ENCODE measurements at places on chromosomes 7 and 10.

DNA sequence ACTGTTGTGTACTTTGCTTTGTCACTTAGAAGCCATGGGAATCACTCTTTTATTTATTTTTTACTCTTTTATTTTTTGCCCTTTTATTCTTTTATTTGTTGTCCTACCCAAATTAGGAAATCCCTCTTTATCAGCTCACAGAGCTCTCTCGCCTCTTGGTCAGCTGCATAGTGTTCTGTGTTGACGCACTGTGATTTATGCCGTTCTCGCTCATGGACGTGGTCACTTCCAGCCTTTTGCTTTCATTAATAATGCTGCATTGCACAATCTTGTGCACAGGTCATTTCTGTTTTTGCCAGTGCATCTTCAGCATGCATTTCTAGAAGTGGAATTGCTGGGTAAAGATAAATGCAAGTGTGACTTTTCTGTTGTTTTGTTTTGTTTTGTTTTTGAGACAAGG lies 42.3 kb downstream of the FBH1 start:
- no peak for DNase-seq

DNA sequence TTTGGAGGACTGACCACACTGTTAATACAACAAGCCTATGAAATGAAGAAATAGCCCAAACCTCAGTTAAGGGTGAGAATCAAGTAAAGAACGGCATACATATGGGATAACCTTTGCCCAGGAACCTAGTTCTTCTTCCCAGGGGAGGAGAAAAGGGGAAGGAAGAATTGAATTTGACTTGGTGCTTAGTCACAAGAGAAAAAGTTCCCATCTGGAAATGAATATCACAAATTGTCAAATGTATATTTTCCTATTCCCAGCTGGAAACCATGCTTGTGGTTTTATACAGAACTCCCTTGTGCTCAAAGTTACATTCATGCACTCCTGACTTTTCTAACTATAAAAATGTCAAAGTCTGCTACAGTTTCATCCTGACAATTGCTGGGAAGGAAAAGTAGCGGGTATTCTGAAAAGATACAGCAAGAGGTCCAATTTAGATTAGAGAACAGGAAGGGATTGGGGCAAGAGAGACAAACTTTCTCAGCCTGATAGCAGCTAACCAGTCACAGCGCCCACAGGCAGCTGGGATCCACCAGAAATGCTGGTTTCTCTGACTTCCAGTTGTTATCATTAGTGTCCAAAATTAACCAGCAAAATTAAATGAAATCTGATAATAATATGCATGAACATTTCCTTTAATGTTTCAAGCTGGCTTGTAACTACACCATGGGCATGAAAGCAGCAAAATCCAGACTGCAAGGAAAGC lies 18.6 kb upstream of the GSAP start:
- DNase-seq: no peak

GRCh38 chr10:4337563-4337962 lies 488.4 kb upstream of the AKR1E2 start:
- DNase-seq: no peak

DNA sequence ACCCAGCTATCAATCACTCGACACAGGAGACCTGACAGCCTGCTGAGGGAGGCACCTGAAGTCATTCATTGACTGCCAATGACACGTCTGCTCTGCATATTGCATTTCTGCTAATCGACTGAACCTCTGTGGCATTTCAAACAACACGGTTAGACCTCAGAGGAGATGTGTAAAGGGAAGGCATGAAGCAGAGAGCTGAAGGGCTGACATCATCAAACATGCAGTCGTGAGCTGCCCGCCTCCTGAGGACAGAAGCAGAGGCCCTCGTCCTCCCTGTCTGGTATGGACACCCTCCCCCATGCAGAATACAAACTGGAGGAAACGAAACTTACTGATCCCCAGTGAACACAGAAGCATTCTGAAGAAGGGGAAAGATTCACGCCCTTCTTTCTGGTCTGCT lies 462.6 kb upstream of the MGMT start:
- no peak for DNase-seq

DNA sequence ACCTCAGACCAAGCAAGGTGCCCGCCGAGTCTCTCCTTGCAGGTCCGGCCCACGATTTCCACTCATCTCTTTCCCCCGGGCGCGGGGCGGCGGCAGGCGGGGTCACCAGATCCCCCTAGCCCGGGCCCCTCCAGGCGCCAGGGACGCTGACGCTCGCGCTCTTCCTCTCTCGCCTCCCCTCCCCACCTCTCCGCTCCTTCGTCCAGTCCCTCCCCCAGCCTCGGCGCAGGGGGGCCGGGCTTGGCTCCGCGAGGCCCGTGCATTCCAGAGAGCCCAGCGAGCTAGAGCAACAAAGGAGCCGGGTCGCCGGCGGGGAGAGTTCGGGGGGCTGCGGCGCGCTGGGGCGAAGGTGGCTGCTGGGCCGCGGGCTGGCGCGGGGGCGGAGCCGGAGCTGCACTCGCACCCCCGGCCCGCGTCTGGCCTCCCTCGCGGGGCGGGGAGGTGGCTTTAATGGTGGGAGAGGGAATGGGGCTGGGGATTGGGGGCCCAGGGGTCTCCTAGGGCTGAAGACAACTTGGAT lies at the start of gene SMO:
SMO (plus strand) TSS at position 262 of the 520 bp plus-strand sequence. CDS start 519 bp downstream, outside the sequence.
- no peak for DNase-seq

DNA sequence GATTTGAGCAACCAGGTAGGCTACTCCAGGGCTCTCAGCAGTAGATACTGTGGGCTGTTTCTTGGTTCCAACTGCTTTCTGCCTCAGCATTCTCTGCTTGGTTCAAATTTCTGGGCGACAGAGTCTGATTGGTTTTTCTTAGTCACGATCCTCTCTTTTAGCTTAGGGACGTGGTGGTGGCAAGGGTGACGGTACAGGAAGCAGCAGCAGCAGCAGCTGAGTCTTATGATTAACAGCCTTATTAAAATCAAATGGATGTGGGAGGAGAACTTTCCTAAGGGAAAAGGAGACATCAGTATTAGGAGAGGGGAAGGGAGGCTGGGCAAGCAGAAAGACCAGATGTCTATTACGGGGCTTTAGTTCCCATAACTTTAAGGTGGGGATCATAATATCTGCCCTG lies 156.5 kb upstream of the PLPP4 start:
- no peak for DNase-seq

- no peak for DNase-seq
These were observed 62.2 kb downstream of the AKR1E2 start for GRCh38 chr10:4888236-4888635.

GRCh38 chr10:69800109-69800508 lies 1.6 kb upstream of the COL13A1 start:
- DNase-seq: no peak

DNA sequence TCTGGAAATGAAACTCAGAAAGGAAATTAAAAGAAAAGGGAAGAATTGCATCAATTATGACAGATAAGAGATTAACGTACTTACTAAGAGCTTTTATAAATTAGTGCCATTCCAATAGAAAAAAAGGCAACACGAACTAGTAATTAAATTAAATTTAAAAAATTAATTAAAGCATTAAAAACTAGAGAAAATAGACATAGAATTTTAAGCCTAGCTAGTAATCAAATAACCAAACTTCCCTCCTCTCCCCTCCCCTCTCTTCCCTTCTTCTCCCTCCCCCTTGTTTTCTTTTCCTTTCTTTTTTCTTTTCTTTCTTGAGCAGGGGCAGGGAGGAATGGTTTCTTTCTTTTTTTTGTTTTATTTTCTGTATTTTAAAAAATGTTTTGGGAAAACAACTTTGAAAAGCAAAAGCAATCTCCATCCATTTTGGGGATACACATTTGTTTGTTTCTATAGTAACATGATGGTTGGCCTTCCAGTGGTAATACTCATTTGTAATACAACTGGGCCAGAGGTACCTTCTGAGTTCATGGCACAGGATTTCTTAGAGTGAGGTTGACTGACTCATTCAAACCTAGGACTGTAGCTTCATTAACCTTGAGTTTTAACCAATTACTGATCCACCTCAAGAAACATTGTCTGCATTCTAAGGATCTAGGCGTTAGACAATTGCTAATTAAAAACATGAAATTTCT lies 132.6 kb downstream of the ST7 start:
- DNase-seq: no peak

All from activated naive CD4-positive, alpha-beta T cell (primary cell).